ENCODE measurements at places on chromosomes 12 and 14.

DNA sequence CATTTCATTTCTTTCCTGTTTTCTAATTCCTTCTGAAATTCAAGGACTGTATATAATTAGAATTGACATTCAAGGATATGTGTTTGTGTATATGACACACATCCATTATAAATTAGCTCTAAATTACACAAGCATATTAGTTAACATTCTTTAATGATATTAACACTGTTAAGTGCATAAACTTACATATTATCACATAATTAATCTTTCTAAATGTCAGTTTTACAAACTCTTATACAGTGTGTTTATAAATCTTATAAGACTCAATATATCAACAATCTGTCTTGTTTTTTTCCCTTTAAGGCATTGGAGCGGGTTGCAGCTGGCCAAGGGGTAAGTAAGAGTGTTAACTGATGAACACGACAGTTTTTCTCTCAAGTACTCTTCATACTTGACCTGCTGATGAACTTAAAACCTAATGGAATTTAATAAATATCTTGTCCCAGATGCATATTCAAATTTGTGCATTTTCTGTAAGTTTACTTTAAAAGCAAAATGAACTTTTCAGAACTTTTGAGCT, 76.1 kb downstream of the METTL25 start:
- DNase-seq = no peak

DNA sequence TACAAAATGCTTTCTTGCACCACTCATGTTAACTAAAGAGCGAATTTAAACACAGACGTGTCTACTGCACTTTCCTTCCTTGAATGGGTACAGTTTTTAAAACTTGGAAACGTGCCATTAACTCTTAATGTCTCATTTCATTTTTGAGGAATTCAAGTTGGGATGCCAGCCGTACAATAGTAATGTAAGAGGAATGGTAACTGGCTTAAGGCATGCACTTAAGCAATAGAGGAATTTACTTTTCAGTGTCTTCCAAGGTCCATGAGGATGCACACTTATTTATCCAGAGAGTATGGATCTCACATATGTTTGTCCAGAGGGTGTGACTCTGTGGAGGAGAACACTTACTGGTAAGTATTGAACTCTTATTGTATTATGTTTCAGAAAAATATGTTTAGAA, 52.9 kb downstream of the PPP4R4 start:
- DNase-seq = no peak

GRCh38 chr12:105429511-105429910, 99.0 kb downstream of the C12orf75 start:
- no peak for DNase-seq

GRCh38 chr12:132593071-132593470, 17.3 kb downstream of the LRCOL1 start:
- DNase-seq = no peak

DNA sequence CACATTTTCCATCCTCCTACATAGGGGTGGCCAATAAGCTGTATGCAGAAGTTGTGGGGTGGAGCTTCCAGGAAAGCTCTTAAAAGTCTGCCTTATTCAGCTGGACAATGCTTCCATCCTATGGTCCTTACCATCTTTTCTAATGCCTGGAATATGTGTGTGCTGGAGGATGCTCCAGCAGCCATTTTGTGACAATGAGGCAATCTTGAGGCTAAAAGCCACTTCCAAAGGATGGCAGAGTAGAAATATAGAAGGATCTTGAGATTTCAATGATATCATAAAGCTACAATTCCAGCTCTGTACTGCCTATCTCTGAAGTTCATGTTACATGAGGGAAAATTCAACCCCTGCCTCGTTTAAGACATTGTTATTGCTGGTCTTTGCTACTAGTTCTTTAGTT, 95.7 kb downstream of the APAF1 start:
- DNase-seq = no peak

- DNase-seq = no peak
Measured at GRCh38 chr12:1880153-1880845, 38.2 kb downstream of the CACNA2D4 start.

DNA sequence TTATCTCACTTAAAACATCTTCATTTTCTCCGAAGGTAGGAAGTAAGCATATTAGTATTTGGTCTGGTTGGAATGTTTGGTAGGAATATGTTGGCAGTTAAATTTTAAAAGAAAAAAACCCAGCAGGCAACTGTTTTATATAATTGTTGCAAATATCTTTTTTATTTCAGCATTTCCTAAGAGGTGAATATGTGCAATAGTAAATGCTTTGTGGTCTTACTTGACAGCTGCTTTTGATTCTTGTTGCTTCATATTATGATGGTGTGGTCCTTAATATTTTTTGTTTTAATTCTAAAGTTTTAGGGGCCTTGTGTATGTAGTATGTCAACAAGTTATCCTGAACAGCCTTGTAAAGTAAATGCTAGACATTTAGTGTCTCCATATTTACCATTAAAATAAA, 6.3 kb downstream of the TRAFD1 start:
- no peak for DNase-seq

GRCh38 chr14:59303216-59303615, 114.7 kb downstream of the DAAM1 start:
- no peak for DNase-seq

DNA sequence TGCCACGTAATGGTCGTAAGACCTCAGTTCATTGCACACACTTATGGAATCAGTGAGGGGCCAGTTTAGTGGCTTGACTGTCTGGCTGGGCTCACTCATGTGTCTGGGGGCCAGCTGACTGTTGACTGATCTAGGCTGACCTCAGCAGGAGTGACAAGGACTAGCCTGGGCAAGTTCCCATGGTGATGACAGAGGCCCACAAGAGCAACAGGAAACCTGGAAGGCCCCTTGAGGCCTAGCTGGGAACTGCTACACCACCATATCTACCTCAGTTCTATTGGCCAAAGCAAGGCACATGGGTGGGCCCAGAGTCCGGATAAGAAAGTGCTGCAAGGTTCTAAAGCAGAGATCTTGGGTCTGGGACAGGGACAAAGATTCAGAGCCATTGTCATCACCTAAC, 21.3 kb upstream of the RFLNA start:
- DNase-seq = peak; percentile 66

DNA sequence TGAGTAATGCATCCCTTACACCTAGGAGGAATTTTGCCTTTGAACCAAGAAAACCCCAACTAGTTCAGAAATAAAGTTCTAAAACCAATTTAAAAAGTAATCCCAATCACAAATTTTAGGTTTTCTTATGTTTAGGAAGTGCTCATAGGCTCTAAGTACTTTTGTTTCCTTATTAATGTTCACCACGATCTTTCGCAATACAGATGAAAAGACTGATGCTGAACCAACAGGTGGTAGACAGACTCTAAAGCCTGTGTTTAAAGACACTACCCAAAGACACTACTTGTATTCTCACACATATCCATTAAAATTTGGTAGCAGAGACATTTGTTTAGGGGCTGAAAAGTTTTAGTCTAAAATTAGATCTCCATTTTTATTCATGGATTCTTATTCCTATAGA, 10.6 kb upstream of the PHLDA1 start:
- no peak for DNase-seq

- DNase-seq = no peak
Measured at GRCh38 chr14:54052696-54053385, 96.2 kb upstream of the BMP4 start.

- DNase-seq = no peak
Measured at GRCh38 chr12:71694099-71694820, 8.4 kb downstream of the TMEM19 start.

DNA sequence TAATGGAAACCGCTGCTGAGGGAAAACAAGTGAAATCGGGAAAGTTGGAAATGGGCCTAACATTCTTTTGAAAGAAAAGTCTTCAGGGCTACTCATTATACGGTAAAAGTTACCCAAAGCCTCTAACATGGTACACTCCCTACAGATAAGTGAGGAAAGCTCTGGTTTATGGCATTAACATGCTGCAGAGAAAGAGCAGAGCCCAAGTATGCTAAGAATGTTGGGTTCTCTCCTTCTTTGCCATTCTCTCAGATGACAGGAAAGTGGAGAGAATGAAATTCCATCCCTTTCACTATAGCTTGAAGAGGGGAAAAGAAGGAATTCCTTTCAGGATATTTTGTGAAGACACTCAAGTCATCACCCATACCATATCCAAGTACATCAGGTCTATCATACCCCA, 348.0 kb downstream of the SEC23A start:
- no peak for DNase-seq

DNA sequence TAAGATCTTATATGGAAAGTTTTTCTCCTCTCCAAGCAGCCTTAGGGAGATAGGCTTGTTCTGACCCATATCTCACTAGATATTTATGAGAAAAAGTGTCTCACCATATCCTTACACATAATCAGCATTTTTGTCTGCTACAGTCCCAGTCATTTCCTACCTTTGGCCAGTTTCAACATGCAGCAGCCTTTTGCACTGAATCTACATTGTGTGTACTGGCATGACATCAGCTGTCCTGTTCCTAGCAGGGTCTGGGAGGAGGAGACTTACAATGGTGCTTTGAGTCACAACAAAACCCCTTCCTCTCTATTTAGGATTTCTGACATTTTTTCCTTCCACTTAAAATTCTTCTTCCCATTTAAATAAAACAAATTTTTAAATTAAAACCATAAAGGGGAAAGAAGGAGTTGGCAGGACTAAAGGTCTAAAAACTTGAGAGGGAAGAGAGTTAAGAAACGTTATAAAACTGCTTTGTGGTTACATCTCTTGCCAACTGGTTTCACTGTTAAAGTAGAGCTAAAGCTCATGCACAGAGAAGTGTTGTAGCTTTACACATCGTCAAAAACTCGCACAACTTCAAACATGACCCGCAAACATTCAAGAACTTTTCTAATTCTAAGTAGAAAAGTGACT, 53.3 kb upstream of the CERS5 start:
- no peak for DNase-seq

GRCh38 chr14:24430143-24430681, 458 bp downstream of the KHNYN start:
- peak; percentile 70 for DNase-seq

DNA sequence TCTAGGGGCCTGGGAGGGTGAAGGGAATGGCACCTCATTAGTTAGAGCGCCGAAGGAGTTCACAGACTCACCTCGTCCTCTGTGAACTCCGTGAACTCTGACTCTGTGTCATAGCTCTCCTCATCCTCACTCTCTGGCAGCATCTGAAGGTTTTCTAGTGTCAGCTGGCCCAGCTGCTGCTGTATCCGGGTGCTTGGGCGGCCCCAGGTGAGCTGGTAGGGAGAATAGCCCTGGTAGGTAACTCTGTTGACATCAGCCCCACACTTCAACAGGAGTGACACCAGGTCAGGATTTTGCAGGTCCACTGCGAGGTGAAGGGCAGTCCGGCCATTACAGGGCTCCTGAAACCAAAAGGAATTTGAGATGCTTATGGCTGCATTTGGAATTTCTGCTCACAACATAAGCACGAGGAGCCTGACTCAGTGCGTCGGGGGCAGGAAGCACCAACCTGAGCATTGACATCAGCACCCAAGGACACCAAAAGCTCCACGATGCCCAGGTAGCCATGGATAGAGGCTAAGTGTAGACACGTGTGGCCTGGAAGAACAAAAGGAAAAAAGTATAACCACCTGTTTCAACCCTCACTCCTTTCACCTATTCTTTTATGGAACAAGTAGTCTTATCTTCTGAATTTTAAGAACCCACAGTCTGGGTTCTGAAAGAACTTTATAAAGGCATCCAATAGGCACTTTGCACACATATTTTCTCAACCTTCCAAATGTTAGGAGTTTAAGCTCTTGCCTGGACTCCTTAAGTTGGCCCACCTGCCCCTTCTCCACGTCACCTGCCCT, 2.0 kb downstream of the NFKBIA start:
- DNase-seq = no peak

- no peak for DNase-seq
Measured at GRCh38 chr14:103889313-103890051, 38.8 kb upstream of the TDRD9 start.

- DNase-seq = no peak
Measured at GRCh38 chr12:84698576-84699333, 213.8 kb downstream of the SLC6A15 start.

- no peak for DNase-seq
Measured at GRCh38 chr12:61502179-61502578, 758.0 kb upstream of the USP15 start.

DNA sequence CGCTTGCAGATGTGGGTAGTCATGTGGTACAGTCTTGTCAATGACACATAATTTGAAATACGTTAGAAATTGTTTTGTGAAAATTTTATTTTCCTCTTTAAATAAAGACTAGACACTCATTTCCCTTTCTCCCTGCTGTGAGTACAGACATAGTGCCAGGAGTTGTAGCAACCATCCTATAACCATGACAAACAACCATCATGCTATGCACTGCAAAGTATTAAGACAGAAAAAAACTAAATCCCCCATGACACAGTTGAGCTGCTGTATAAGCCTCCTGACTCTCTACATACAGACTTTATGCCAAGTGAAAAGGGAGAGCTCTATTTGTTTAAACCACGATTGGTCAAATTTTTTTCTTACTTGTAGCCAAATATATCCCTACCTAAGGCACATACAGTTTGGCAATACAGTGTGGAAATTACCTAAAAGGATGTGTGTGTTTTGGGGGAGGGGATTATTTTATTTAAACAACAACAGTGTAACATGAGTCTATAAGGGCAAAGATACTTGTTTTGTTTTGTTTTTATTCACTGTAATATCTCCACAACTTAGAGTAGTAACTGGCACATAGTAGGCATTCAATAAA, 45.0 kb upstream of the KRR1 start:
- DNase-seq = no peak

DNA sequence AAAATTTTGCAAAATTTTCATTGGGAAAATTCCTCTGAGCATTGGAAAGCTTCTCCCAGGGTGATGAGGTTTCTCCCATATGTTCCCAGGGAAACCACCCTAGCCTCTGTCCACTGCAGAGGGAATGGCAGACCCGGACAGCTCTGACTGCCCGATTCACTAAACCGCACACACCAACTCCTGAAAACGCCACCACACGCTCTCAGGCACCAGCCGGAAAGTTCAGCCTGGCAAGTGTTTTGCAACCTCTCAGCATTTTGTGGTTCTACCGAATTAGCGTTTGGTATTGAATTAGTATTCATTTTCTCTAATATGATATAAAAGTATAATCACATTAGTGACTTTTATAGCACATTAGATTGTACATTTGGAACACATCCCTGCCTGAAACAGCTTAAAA, 213.4 kb downstream of the PHETA1 start:
- no peak for DNase-seq

GRCh38 chr12:132593938-132594358, 16.4 kb downstream of the LRCOL1 start:
- DNase-seq = peak; percentile 90

- DNase-seq = no peak
Measured at GRCh38 chr12:68240975-68241374, 12.4 kb downstream of the IL22 start.

DNA sequence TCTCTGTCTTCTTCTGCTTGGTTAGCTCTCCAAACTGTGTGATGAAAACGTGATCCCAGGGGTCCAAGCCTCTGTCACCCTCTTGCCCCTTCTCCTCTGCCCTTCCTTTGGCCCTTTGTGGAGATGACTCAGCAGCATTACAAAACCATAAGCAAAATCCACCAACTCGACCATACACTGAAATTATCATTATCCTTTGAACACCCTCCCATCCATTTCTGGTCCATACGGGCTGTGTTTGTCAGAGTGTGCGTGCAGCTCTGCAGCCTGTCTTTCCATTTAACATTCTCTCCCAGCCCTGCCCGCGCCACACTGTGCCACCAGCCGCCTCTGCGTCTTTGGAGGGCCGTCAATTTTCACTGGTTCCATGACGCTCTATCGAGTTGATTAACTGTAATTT, 69.2 kb downstream of the SLC25A47 start:
- DNase-seq = no peak

Measured in WTC11 (cell line).